ENCODE measurements at places on chromosomes 11 and 22.

- DNase-seq, result no peak
Measured at GRCh38 chr11:78791964-78792363, 217.3 kb upstream of the NARS2 start.

DNA sequence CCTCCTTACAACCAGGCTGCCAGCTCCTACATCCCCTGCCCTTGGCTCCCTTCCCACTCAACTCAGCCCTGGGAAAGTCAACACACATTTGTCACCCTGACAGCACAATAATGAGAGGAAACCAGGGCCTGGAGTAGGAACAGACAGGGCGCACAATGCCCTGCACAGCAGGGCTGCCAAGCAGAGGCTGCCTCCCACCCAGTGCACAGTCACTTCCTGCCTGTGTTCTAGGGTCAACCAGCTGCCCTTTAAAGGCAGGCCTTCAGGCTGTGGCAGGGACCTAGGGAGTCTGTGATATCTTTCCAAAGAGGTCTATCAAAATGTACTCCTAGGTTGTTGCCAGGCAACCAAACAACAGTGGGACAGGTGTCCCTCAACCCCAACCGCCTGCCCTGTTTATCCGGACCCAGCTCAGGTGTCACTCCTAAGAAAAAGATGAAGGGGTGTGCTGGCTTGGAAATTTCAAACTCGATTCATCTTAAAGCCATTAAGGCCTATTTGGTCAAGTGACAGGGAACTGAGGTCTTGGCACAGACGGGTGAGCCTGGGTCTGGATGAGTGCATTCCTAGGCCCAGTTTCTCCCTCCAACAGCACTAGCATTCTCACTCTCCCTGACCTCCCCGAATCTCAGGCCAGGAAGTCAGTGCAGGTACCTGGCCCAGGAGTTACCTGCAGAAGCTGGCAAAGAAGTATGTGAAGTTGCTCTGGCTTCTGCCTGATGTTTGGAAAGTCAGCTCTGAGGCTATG lies 110.3 kb upstream of the PITPNB start:
- DNase-seq, result no peak

GRCh38 chr11:9247863-9248262 lies 17.3 kb downstream of the DENND5A start:
- DNase-seq, result no peak

DNA sequence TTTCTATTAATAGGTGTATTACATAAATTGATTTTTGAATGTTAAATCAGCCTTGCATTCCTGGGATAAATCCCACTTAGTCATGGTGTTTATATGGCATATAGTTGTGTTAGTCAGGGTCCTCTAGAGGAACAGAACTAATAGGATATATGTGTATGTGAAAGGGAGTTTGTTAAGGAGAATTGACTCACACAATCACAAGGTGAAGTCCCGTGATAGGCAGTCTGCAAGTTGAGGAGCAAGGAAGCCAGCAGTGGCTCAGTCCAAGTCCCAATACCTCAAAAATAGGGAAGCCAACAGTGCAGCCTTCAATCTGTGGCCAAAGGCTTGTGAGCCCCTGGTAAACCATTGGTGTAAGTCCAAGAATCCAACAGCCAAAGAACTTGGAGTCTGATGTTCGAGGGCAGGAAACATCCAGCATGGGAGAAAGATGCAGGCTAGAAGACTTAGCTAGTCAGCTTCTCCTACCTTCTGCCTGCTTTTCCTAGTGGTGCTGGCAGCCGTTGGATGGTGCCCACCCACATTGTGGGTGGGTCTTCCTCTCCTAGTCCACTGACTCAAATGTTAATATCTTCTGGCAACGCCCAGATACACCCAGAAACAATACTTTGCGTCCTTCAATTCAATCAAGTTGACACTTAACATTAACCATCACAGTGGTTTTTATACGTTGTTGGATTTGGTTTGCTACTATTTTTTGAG lies 12.9 kb downstream of the SFI1 start:
- DNase-seq, result no peak

DNA sequence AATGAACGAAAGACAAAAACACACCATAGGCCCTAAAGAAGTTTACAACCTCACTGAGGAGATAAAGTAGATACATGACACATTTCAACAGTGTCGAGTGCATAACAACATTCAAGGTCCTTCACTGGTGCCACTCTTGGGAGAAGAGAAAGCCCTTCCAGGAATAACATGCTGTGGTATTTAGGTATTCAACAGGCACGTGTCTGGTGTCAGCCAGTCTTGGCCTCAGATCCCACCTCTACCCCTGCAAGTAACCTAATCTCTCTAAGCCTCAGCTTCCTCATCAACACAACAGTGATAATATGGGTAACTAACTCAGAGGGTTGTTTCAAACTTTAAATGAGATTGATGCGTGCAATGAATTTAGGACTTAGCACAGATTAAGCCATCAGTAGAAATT lies 235.0 kb upstream of the ZC3H12C start:
- no peak for DNase-seq

DNA sequence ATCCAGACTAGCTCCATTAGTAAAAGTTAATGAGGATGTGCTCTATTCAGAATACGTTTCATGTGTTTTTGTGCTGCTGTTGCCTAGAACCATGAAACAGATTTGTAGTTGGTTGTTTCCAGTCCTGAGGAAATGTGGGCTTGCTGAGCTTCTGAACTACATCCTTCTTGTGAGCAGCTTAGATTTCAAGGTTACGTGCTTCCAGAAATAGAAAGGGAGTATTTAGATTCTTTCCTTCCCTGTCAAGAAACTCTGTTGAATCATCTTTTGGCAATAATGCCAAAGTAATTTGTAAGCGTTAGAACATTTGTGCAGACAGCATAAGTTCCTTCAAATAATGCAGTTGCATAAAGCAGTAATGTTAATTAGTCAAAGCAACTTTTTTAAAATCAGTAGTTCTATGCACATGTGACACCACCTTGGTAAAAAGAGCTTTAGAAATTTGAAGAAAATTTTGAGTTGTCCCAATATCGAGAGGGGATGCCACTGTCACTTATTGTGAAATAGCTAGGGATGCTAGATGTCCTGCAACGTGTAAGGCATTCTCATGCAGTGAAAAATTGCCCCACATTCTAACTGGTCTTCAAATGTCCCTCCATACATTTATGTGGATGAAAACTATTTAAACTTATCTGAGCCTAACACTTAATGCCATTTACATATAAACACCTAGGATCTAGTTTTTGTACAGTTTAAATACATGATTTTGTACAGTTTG lies 169.6 kb downstream of the ETS1 start:
- DNase-seq, result no peak

DNA sequence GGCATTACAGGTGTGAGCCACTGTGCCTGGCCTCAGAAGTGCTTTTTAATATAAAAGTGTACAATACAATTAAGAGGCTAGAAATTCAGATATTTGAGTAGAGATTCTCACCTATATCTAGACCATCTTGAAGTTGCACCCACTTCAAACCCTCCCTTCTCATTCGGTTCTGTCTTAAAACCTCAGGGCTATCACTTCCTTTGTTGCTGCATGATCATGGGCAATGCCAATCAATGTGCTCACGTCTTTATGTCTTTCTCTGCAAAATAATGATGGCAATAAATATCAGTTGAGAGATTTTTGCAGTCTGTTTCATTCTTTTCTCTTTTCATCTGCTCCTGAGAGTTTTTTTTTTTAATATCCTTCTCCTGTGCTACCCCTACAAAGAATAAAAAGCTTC lies 9.3 kb upstream of the NUP160 start:
- DNase-seq, result no peak

- no peak for DNase-seq
Measured at GRCh38 chr22:36954251-36955014, 41.0 kb downstream of the CSF2RB start.

- no peak for DNase-seq
Measured at GRCh38 chr11:102580185-102580951, 44.8 kb downstream of the MMP20 start.

DNA sequence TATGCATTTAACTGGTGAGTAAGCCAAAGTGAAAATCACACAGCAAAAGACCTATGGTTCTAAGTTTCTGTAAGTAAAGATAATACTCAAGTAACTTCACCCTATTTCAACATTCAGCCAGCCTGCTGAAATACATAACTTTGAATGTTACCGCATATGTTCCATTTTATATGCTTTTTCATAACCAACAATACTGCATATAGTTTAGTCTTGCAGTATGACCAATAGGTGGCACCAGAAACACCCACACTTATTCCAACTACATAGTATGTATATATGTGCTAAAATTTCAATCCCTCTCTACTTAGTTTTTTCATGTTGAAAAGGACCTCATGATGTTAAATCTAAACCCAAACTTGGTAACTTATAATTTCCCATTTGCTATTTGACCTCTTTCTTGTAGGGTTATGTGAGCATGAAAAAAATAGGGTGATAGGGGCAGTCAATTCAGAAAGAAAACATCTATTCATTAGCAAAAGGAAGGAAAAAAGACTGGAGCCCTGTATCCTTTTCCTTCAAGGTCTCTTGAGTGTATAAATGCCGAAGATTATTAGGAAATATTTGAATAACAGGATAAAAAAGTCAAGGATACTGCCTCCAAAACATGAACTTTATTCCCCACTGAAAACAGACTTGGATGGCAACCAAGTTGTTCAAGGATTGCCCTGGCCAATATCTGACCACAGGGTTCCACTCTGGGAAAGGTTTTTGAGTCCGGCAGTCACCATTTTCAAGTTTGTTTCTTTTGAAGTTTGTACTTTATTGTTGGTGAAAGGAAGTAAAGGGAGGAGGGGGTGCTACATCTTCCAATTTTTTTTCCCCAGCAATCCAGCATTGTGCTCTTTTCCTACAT lies 23.8 kb upstream of the FZD4 start:
- no peak for DNase-seq

DNA sequence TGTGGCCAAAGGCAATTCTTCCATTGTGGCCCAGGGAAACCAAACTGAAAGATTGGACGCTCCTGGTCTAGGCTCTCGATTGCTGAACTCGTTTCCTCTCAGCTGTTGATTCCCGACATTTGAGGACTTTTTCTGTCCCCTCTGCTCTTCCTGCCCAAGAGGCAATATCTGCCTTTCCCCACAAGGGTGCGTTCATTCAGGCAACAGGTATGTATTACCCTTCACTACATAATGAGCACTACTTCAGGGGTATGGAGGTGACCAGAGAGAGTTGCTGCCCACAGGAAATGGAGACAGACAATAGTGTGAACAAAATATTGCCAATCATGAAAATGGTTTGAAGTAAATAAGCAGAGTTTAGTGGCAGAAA lies 8.2 kb downstream of the PTH start:
- DNase-seq, result peak; percentile 2

DNA sequence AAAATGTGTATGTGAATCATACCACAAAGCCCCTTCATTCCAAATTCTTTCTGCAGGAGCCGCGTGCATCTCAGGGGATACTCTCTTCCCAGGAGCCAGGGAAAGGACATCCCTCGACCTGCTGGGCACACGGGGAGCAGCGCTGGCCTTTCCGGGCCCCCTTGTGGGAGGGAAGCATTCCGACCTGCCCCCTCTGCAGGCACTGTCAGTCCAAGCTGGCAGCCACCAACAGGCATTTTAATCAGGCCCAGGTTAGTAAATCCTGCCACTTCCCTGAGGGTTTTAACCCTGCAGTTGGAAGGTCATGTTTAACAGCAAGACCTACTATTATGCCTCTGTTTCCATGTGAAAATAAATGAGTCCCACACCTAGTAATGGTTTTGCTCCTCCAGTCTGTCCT lies 391.5 kb downstream of the SHANK2 start:
- DNase-seq, result no peak

GRCh38 chr11:10752061-10752460 lies 1.0 kb downstream of the CTR9 start:
- no peak for DNase-seq

GRCh38 chr11:92838759-92839310 lies 130.6 kb upstream of the MTNR1B start:
- no peak for DNase-seq

DNA sequence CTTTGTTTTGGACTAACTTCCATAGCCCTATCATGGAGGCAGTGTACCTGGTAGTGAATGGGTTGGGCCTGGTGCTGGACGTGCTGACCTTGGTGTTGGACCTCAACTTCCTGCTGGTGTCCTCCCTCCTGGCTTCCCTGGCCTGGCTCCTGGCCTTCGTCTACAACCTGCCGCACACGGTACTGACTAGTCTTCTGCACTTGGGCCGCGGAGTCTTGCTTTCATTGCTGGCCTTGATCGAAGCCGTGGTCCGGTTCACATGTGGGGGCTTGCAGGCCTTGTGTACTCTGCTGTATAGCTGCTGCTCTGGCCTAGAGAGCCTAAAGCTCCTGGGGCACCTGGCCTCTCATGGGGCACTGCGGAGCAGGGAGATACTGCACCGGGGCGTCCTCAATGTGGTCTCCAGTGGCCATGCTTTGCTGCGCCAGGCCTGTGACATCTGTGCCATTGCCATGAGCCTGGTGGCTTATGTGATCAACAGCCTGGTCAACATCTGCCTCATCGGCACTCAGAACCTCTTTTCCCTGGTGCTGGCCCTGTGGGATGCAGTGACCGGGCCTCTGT lies 846 bp downstream of the RNF26 start:
- DNase-seq, result no peak

DNA sequence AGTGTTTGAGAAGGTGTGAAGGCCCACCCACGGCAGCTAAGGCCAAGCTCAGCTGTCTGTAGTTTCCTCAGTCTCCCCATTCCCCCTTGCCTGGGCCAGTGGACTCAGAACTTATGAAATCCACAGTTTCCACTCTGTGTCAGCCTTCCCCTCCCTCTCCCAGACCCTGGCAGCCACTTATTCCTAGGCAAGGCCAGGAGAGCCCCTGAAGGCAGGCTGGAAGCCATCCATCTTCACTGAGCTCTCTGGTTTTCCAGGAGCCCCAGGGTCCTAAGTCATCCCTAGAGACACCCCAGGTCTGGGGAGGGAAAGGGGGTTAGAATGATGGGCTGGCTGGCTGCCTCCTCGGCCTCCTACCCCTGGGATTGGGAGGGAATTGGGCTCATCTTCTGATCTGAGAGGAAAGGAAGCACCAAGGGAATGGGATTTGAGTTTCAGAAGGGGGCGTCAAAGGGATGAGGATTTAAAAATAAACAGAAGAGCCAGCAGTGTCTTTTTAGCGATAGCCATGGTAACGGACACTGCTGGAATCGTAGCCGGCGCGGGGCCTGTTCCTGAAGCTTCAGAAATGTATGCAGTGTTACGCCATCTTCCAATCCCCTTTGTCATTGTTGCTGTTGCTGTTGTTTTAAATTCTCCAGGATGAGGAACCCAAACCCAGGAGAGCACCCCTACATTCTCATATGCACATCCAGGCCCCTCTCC lies 561.1 kb upstream of the CADM1 start:
- no peak for DNase-seq

DNA sequence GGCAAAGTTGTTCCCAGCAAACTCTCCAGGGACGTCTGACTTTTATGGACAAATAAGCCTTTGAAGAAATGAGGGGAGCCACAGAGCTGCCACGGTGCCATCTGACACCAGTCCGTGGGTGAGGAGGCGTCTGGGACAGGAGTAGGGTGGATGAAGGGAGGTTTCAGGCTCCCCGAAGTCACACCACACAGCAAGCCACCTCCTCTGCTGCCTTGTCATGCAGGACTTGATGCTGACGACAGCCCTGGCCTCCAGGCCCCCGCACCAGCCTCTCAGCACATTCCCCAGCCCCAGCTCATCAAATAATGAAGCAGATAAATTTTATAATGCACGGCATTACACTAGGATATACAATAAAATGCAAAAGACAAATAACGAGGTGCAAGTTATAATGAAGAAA lies 156.5 kb downstream of the CEP164 start:
- DNase-seq, result no peak
